ENCODE measurements at places on chromosomes 12 and 14.

- DNase-seq = no peak
These were observed 299.3 kb upstream of the STXBP6 start for GRCh38 chr14:25349269-25349668.

- no peak for DNase-seq
These were observed 3.3 kb downstream of the SP1 start for GRCh38 chr12:53383258-53383657.

DNA sequence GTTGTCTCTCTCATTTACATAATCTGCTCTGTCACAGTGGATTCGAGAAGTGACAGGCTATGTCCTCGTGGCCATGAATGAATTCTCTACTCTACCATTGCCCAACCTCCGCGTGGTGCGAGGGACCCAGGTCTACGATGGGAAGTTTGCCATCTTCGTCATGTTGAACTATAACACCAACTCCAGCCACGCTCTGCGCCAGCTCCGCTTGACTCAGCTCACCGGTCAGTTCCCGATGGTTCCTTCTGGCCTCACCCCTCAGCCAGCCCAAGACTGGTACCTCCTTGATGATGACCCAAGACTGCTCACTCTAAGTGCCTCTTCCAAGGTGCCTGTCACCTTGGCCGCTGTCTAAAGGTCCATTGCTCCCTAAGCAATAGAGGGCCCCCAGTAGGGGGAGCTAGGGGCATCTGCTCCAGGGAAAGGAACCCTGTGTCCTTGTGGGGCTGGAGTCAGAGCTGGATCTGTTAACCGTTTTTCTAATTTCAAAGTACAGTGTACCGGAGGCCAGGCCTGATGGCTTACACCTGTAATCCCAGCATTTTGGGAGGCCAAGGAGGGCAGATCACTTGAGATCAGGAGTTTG lies 5.1 kb downstream of the ERBB3 start:
- DNase-seq = no peak

DNA sequence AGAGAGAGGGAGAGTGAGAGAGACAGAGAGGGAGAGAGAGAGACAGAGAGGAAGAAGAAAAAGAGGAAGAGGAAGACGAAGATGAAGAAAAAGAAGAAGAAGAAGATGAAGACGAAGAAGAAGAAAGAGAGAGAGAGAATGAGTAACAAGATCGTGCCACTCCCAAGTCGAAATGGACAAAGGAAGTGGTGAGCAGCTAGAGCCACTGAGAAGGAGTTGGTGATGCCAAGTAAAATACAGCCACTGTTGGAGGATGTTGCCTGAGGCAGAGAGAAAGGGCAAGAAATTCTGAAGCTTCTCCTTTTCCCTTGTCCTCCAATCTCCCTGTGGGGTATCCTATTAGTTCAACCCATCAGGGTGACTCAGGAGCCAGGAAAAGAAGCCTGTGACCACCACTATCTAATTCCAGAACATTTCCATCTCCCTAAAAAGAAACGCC lies 12.5 kb upstream of the ANAPC5 start:
- DNase-seq = no peak

DNA sequence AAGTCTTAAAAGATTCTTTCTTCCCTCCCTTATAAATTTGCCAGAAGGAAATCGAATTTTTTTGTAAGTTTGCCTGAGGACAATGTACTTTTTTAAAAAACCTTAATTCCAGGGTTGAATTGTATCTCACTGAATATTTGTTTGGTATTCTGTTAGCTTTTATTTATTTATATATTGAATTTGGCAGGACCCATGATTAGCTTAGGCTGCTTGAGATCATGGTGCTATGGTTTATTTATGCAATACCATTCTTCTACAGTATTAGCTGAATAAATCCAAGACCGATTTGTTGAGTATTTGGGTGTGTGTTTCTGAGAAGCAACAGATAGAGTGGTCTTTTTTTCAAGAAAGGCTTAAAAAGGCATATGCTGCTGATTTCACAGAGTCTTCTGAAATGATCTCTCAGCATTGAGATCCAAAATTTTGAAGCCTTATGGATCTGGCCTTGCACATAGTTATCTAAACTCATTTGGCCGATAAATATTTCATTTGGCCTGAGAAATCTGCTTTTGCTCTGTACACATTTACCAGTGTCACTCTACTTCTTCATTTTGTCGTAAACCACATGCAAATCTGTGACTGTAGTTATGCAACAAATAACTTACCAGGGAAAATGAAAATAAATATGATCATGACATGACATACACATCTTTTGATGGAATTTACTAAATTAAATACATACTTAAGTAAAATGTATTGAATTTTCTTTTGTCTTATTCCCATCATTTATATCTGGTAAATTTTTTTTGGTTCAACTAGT lies 265.8 kb upstream of the FLRT2 start:
- no peak for DNase-seq

GRCh38 chr12:122454739-122455138 lies 32.3 kb upstream of the CLIP1 start:
- DNase-seq = no peak

DNA sequence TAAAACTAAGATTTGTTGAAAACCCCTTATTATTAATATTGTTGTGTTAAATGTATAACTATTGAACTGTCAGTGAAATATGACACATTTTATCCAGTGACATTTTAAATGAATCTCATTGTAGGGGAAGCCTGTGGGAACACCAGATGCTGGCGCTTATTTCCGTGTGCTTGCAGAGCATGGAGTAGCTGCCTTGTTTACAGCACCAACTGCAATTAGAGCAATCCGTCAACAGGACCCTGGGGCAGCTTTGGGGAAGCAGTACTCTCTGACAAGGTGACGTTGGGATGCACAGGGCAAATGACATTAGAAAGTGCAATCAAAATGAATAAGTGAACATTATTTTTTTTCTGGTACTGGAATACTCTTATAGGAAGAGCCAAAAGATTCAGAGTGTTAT lies 96.8 kb downstream of the ACSS3 start:
- no peak for DNase-seq

- no peak for DNase-seq
These were observed 17.0 kb downstream of the SMIM41 start for GRCh38 chr12:52096332-52097044.

DNA sequence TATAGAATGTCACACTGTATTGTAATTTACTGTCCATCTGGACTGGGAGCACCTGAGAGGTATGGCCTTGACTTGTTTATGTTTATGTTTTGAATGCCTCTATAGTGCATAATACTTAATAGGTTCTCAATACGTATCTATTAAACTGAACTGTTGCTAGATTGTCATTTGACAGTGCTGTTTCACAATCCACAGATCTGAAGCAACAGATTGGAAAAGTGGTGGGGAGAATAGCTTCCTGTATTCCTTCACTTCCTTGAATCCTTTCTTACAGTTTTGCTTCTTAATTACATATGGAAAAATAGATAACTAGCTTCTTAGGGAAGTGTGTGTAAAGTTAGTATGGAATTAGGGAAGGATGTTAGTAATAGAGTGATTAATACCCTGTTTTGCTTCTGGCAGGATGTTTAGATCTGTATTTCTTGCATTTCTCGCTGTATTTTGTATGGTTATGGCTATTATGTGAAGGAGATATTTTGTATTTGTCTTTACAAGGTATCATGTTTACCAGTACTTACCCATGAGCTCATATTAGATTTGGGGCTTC lies 4.5 kb downstream of the CNOT2 start:
- DNase-seq = no peak

DNA sequence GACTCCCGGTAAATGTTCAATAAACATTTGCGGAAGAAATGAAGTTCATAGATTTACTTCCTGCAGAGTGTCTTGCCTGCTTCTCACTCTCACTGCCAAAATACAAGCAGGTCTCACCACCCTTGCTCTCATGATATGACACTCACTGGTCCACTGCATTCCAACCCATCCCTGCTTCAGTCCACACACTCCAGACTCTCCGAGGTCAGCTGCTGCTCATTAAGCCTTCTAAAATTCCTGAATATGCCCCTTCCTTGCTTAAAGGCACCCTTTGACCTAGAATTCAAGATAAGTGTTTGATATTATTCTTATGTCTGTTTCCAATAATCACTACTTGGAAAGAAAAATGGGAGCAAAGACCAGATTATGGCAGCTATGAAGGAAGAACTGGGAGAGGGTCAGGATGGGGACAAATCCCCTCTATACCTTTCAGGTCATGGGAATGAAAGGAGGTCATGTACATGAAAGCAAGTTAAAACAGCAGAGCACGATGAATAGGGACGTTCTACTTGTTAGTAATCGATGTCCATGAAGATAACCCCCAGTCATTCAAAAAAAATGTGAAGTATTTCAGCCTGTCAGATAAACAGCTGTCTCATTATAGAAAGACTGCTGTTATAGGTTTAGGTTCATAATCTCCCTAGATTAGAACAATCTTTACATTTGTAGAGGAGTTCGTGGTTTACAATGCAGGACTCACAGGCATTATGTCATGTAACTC lies 10.5 kb upstream of the NID2 start:
- no peak for DNase-seq

DNA sequence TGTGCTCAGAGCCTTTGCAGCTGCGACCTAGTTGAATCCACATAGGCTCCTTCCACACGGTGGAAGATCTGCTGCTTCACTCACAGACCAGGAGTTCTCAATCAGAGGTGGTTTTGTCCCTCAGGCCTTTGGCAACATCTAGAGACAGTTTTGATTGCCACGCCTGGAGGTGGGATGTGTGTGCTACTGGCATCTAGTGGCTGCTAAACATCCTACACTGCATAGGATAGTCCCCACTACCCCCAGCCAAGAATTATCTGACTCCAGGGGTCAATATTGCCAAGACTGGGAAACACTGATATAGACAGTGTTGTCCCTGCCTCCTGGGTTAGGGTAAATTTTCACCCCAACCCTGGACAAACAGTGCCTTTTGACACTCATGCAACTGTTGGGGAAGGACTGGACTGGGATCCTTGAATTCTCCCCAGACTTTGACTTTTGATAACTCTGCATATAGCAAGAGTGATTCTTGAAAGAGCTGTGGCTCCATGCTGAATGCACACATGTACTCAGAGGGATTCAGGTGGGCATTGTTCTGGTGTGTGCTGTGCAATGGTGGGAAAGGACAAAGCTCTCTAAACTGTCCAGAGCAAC lies 39.8 kb downstream of the BAZ2A start:
- DNase-seq = no peak

GRCh38 chr14:68961781-68962584 lies 17.1 kb downstream of the ACTN1 start:
- DNase-seq = no peak

GRCh38 chr14:69611172-69612013 lies at the start of gene SUSD6:
SUSD6 (plus strand) TSS chr14:69611596; CDS start chr14:69658593, 46,997 bp downstream.
- peak; percentile 84 for DNase-seq

GRCh38 chr12:51788876-51789275 lies 59.6 kb downstream of the FIGNL2 start:
- no peak for DNase-seq

GRCh38 chr12:63912651-63913050 lies 68.2 kb downstream of the SRGAP1 start:
- DNase-seq = no peak

Data from effector CD4-positive, alpha-beta T cell (primary cell).